ENCODE measurements at places on chromosomes 7 and 10.

DNA sequence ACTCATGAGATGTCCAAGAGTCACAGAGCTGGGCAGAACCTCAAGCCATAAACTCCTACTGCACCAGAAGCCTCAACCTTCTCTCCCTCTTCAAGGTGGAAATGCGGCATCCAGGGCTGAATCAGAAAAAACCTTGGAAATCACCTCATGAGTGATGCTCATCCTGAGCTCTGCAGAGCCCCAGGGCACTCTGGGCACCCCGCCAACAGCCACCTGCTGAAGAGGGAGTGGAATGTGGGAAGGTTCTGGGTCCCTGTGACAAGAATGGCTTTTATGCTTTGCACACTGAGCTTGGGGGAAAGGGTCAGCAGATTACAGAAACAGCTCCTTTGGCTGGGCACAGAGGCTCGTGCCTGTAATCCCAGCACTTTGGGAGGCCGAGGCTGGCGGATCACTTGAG is 18.8 kb downstream of the NUDT1 start:
- DNase-seq = no peak

- no peak for DNase-seq
These were observed 477.5 kb upstream of the FOXK1 start for GRCh38 chr7:4204513-4205165.

GRCh38 chr7:613442-614140 is 93.9 kb upstream of the PDGFA start:
- DNase-seq = no peak

DNA sequence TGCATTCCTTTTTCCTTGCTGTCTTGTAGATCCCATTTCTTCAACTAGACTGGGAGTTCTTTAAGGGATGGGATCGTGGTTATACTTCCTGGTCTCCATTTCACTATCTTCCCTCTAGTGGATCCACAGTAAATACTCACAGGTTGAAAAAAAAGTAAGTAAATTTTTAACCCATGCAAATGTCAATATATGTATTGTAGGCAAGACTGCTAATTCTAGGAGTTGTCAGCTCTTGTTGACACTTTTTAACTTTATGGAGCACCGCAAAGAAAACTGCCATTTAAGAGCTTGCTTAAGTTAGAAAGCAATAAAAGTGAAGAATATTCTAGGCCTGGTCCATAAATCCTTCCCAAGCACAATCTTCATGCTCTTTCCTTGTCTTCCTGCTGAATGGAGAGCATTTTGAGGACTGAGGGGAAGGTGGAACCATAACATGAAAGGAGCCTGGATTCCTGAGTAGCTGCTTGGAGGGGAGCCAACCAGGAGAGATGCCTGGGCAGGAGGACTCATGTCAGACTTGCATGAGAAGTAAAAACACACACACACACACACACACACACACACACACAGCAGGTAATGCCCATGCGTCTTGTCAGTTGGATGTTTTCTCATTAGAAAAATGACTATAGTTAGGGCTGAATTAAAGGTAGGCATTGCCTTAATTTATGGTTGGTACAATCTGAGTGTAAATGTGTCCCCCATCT is 32.2 kb downstream of the VWA2 start:
- no peak for DNase-seq

GRCh38 chr10:29356931-29357330 is 68.1 kb downstream of the LYZL1 start:
- DNase-seq = no peak

GRCh38 chr10:114905450-114905849 is 32.5 kb upstream of the TRUB1 start:
- DNase-seq = no peak

GRCh38 chr10:122617476-122618270 is 57.1 kb downstream of the DMBT1 start:
- DNase-seq = no peak

GRCh38 chr10:43315535-43316207 is 48.8 kb upstream of the RASGEF1A start:
- no peak for DNase-seq

DNA sequence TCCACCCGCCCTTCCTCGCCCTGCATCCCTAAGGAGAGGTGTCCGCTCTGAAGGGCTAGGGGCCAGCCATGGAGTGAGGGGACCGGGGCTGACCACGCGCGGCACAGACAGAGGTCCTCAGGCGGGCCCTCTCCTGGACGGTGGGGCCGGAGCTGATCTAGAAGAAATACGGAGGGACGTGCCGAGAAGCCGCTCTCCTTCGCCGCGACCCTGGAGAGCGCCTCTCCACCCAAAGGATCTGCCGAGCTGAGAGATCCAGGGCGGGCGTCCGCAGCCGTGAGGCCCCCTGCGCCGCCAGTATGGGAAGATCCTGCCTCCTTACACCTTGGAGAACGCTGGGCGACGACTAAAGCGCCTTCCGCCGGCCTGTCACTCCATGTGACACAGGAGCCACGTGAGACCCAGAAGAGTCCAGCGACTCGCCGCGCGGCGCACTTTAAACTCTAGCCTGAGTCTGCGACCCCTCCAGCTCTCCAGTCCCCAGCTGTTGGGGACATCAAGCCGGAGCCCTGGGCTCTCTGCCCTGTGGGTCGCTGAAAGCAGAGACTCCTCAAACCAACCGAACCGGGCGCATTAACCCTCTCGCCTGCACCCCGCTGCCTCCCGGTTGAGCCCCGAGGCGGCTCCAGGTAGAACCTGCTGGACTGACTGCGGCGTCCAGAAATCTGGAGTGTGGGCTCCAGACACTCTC is 1.5 kb upstream of the SFMBT2 start:
- no peak for DNase-seq
